ENCODE measurements at places on chromosomes 7 and 10.

- DNase-seq, result peak; percentile 81
Observed at GRCh38 chr10:123583639-123584418, 82.3 kb upstream of the GPR26 start.

DNA sequence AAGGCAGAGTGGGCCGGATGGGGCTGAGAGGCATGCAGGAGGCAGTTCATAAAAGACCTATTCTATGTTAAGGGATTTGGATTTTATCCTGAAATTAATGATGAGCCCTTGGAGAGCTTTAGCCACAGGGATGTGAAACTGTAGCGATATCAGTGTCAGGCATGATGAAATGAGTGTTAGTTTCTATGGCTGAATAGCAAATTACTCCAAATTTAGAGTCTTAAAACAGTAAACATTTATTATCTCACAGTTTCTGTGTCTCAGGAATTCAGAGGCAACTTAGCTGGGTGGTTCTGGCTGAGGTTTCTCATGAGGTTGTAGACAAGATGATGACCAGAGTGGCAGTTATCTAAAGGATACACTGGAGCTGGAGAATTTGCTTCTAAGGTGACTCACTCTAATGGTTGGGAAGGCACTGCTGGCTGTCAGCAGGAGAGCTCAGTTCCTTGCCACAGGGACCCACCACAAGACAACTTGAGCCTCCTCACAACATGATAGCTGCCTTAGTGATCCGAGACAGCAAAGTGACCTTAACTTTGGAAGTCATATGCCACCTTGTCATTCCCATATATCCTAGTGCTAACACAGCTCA lies 36.7 kb upstream of the SFTPD start:
- peak; percentile 10 for DNase-seq

DNA sequence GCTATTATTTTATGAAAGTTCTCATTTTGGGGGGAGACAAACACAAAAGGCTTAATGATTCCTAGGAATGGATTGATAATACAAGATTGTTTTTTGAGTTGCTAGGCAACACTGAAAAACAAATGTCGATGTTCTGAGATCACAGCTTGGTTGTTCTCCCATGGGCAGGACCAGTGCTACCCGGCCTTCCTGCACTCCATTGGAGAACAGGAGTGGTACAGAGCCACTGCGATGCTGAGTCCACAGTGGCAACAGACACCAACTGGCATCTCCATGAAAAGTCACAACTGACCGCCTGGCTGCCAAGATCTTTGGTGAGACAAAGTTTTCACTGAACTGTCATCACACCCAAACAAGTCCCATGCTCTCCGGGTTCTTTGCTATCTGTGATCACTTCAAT lies 68.9 kb upstream of the NMT2 start:
- peak; percentile 55 for DNase-seq

GRCh38 chr10:98666276-98666675 lies 219.5 kb upstream of the HPS1 start:
- peak; percentile 23 for DNase-seq

DNA sequence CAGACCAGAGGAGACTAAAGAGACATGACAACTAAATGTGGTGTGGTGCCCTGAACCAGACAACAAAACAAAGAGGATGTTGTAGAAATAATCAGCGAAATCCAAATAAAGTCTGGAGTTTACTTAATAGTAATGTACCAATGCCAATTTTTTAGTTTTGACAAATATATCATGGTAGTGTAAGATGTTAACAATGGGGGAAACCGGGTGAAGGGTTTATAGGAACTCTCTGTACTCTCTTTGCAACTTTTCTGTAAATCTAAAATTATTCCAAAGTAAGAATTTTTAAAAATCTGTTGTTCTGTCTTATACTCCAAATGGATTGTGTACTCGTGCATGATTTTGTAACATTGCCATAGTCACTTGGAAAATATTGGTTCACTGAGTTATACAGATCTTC lies 129.3 kb downstream of the CNNM2 start:
- no peak for DNase-seq

- no peak for DNase-seq
Observed at GRCh38 chr10:47326306-47326926, 4.2 kb downstream of the GDF2 start.

- no peak for DNase-seq
Observed at GRCh38 chr7:44140341-44140740, 791 bp downstream of the MYL7 start.

DNA sequence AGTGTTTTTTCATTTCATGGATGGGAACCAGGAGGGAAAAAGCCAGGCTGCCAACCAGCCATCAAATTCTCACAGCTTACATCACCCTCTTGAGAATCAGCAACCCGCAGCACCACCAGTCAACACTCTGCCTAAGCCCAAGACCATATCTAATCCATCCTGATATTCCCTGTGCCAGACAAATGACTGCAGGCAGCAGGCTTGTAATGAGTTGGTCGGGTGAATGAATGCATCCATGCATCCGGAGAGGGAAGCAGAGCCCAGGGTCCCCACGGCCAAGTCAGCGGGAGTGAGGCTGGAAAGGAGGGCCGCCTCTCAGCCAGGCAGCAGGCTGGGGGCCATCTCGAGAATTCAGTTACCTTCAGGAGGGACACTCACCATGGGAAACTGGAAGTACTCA lies 46.9 kb downstream of the SLIT1 start:
- DNase-seq, result no peak

DNA sequence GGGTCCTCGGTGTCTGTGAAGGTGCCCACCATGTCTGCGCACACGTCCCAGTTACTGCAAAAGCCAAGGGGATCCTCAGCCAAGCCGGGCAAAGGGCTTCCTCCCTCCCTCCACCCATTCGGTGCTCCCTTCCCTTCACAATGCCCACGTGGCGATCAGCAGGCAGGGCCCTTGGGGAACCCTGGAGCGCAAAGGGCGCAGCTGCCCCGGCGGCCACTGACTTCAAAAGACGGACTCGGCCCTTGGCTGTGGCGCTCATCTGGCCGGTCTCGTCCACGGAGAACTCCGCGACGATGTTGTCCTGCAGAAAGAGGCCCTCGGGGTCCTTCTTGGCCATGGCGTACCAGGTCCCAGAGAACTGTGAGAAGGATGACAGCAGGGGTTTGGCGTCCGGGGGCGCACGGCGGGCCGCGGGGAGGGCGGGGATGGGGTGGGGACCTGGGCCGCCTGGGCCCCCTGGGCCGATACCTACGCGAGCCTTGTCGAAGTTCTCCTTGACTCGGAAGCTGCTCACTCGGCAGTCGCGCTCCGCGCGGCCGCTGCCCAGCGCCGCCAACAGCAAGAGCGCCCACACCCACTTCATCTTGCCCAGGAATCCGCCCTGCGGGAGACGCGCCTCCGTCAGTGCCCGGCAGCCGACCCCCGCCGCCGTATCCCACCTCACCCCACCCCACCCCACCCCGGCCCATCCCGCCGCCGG lies 439 bp downstream of the RBP4 start:
- peak; percentile 21 for DNase-seq

DNA sequence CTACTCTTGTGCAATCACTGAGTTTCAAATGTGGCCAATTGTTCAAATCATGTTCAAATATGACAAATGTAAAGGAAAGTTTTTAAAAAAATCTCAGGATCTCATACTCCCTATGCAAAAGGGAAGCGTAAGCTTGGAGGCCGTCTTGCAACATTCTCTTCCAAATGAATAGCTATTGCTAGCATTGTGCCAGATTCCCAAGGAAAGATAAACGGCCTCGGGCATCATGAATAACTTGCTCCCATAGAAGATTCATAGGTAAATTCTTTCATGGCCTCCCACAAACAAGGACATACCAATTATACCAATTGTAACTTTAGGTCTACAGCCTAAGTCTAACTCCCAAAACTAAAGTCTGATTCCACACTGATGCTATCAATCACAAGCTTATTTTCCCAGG lies 416.9 kb downstream of the THSD7A start:
- DNase-seq, result no peak

GRCh38 chr7:37174460-37174859 lies 274.2 kb downstream of the ELMO1 start:
- DNase-seq, result no peak

GRCh38 chr10:110864662-110865140 lies 7.0 kb upstream of the PDCD4 start:
- DNase-seq, result peak; percentile 20

GRCh38 chr7:112939574-112940313 lies 146.9 kb downstream of the GPR85 start:
- peak; percentile 100 for DNase-seq

- no peak for DNase-seq
Observed at GRCh38 chr7:4076701-4077294, 605.3 kb upstream of the FOXK1 start.

- DNase-seq, result no peak
Observed at GRCh38 chr7:98178321-98178720, 32.9 kb upstream of the BHLHA15 start.

- no peak for DNase-seq
Observed at GRCh38 chr10:65847436-65848230, 1078.2 kb upstream of the LRRTM3 start.

DNA sequence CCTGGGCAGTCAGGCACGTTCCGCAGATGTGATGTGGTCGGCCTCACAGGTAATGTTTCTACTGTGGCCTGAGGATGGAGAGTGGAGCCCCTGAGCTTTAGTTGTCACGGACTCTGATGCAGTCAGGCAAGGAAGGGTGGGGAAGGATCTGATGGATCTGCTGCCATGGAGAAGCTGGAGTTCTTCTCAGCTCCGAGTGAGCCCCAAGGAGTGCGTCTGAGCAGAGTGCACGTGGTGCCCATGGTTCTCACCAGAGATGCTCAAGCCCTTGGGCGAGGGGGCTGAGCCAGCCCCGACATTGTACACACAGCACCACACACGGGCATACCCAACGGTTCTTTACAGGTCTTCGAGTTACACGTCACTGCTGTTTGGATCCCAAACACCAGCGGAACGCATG lies 192.5 kb downstream of the EBF3 start:
- no peak for DNase-seq

DNA sequence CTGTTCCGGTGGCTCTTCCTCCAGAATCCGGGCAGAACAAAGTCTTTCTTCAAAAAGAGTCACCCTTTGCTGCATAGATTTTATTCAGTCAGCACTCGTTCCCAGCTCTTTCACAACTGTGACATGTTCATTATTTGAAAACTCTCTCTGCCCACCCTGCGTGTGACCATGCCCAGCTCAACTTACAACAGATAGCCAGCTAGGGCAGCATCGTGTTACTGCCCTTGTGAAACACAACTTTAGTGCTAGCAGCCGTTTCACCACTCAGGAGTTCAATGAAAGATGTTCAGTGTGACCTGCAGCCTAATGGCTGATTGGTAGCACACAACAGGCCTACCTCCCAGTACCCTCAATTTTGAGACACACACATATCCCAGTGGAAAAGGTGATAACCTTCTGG lies 57.9 kb downstream of the ZNF438 start:
- DNase-seq, result no peak

DNA sequence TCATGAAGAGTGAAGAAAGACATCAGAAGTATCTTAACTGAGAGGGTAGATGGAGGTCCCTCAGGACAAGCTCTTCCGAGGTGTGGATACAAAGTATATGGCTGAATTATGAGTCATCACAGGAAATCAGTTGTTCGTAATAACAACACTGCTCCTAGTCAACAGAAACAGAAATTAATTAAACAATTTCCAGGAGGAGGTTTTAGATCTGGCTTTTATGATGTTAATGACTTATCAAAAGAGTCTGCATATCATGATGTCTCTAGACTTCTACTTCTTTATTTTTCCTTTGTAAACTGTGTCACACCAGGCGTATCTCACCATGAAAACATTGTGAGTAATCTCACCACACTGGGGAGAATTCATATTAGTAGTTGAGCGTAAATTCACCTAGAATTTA lies 31.2 kb downstream of the OSBPL3 start:
- DNase-seq, result peak; percentile 39

- DNase-seq, result no peak
Observed at GRCh38 chr10:133316732-133317131, 8.0 kb downstream of the ZNF511 start.

DNA sequence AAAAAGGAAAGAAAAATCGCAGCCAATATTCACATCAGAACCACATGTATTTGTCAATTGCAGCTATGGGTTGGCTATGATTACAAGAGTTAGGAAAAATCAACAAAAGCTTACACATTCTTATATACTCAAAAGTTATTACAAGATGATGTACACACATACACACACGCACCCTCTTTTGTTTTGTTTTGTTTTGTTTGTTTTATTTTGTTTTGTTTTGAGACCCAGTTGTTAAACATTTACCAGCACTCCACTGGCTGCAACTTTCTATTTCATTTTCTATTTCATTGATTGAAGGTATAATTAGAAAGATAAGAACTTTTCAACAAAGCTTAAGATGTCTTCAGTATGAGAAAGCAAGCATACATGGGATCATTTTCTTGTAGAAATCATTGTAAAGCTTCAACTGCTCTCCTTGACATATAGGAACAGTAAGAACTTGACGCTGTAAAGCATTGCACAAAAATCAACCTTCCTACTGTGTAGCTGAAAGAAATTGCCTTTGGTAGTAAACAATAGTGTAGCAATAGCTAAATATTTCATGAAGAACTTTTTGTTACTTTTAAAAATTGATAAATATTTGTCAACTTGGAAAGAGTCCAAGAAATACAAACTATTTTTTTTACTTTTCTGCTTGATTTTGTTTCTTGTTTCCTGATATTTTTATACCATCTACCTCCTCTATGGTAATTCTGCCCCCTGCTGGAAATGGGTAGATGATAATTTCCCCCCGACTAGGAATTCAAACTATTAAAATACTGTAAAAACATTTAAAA lies 205.9 kb downstream of the MBL2 start:
- DNase-seq, result peak; percentile 70

- DNase-seq, result peak; percentile 55
Observed at GRCh38 chr7:100603726-100604027, 1.5 kb downstream of the PCOLCE start.

DNA sequence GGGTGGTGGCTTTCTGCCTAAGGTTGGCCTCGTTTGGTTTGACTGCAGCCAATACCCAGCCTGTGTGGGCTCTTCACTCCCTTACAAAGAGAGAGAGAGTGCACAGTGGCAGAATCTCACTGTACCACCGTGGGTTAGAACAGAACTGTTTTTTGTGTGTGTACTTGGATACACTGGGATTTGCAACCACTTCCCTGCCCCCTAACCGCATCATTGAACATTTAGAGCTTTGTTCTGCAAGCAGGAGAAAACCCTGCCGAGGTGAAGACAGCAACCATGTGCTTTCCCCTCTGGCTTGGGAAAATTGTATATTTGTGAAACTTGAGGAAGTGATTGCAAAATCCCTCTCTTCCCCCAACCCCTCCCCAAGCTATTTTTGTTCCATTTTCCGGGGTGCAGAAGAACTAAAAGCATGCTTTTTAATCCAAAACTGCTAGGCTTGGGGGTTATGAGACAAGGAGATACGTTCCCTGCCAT lies 201.2 kb downstream of the TCF7L2 start:
- DNase-seq, result no peak

DNA sequence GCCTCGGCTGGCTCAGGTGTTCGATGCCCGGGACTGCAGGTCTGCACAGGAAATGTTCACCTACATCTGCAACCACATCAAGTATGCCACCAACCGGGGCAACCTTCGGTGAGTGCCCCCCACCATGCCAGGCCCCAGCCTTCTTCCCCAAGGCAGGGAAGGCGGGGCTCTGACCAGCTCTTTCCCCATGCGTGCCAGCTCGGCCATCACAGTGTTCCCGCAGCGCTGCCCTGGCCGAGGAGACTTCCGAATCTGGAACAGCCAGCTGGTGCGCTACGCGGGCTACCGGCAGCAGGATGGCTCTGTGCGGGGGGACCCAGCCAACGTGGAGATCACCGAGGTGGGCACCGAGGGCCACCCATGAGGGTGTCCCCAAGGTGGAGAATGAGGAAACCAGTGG lies 7.5 kb downstream of the NOS3 start:
- no peak for DNase-seq

Measured in EH (cell line).